Fibroblast of skin of abdomen (primary cell): ENCODE measurements at places on chromosomes 1 and 21.

DNA sequence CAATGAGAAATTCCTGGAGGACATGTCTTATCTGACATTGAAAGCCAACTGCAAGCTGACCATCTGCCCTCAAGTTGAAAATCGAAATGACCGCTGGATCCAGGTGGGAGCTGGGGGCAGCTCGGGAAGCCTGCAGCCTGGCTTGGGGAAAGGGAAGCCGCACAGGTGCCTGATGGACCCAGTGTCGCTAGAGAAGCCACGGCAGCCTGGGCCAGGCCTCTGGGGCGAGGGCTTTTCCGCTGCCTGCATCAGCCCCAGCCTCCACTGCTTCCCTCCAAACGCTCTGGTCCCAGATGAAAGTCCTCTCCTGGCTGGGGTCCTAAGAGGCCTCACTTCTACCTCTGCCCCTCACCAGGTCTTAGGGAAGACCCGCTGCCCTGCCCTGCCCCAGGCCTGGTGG, 18.8 kb upstream of the PADI3 start:
- DNase-seq: no peak

- no peak for DNase-seq
These were observed 167.9 kb downstream of the DAB1 start for GRCh38 chr1:57255945-57256344.

DNA sequence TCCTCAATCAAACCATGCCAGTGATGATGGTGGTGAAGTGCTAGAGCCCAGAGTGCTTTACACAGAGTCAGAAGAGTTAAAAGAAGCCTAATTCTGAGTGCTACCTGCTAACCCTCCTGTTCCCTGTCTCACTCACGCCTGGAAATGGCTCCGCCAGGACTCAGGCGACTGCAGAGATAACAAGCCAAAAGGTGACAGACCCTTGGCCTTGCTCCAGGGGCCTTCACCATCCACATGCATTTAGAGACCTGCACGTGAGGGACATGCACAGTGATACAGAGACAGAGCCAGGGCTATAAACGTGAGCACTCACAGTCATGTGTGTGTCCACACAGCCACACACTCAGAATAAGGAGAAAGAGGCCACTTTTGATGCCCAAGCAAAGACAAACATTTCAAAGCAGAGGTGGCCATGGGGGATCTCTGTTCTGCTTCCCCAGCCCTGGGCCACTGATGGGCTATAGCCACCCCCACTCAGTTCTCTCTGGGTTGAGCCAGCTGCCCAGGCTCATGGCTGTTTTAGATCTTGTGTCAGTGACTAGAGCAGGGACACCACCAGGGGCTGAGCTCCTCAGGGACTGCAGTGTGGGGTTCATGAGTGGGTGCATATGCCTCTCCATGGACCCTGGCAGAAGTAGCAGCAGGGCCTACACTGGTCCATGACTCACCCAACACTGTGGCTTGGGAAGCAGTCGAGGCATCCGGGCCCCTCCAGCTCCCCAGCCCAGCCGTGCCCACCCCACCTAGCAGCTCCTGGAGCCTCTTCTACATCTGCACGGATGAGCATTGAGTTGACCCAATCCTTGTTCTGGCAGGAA, 117.2 kb downstream of the EPHB2 start:
- DNase-seq: no peak

GRCh38 chr1:34721646-34722355, 33.0 kb upstream of the GJB5 start:
- no peak for DNase-seq
